PC-9 (cell line): ENCODE measurements at places on chromosomes 1 and 21. TPM values are rescaled to one million over a fixed set of nuclear protein-coding genes. Genes with fewer than 3 reads are reported as not detected.

Gene CACNA1E
- 0.05 TPM in 1 of 2 replicates, not detected in the other for total RNA-seq

Gene OR2G6
- not detected in 2 replicates for total RNA-seq

Gene ZNF326
- total RNA-seq = 23.2 and 26.2 TPM in 2 replicates

Gene CRYBG2
- total RNA-seq = 21.7 and 24.6 TPM in 2 replicates

Gene WDR64
- total RNA-seq = not detected in 2 replicates

Gene ENAH
- 118 and 167 TPM in 2 replicates for total RNA-seq

Gene ADCY10
- total RNA-seq = 0.28 and 0.46 TPM in 2 replicates

Gene AADACL3
- not detected in 2 replicates for total RNA-seq

Gene RAB3B
- total RNA-seq = 2.4 and 2.6 TPM in 2 replicates

Gene PRELP
- not detected in 2 replicates for total RNA-seq
